Activated T-helper 1 cell treated with anti-CD3 and anti-CD28 coated beads, Interleukin-2, amount 50 U/mL, for 16 hours (primary cell): ENCODE measurements at places on chromosomes 12 and 14.

DNA sequence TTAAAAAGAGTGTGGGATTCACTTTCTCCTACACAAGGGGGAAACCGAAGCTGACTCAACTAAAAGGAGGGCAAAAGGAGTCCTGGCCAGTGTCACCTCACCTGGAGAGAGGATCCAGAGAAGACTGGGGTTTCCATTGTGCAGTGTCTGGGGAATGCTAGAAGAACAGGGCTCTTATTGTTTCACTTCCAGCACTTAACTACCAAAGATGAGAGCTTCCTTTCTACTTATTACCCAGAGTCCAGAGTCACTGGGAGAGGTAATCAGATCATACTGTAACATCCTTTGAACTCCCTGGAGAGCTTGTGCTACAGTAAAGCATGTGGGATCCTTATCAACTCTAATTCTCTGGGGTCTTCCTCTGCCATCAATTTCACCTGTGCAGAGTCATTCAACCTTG, 148.4 kb upstream of the BCL2L14 start:
- no peak for DNase-seq

GRCh38 chr14:83994020-83994419, 1535.9 kb upstream of the FLRT2 start:
- DNase-seq, result no peak

GRCh38 chr12:23380419-23381100, 568.9 kb downstream of the SOX5 start:
- DNase-seq, result no peak

- no peak for DNase-seq
Observed at GRCh38 chr14:92986254-92987147, 63.6 kb downstream of the CHGA start.

DNA sequence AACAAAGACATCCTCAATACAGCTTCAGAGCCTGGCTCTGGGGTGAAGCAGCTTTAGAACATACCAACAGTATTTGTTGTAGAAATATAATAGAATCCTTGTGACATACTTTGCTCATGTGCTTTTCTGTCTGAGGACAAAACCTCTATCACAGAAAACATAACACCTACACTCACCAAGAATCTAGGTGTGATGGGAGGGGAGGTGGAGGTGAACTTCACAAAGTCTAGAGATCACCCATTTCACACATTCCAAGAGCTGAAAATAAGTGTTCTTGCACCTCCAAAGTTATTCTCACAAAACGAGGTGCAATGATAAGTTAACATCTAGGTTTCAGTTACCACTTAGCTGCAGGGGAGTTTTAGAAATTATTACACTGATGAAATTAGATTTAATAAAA, 32.7 kb upstream of the BTG1 start:
- no peak for DNase-seq

GRCh38 chr14:104431929-104432541, 147.5 kb upstream of the C14orf180 start:
- no peak for DNase-seq

GRCh38 chr12:4027412-4027811, 154.2 kb upstream of the PARP11 start:
- peak; percentile 27 for DNase-seq

DNA sequence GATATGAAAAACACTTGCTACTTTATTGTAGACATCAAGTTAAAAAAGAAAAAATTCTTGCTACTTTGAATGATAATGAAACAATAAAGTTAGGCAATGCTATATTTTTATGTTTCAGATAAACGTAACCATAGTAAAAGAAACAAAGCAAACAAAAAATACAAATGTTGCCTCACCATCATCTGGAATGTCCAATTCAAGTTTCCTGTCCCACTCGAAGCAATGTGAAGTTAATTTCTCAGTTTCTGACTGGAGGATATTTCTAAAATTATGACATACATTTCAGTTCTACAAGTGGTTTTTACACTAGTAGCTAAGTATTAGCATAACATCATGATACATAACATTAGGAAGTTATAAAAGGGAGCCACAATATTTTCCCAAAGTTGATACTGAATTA, 20.9 kb downstream of the DLGAP5 start:
- DNase-seq, result no peak

DNA sequence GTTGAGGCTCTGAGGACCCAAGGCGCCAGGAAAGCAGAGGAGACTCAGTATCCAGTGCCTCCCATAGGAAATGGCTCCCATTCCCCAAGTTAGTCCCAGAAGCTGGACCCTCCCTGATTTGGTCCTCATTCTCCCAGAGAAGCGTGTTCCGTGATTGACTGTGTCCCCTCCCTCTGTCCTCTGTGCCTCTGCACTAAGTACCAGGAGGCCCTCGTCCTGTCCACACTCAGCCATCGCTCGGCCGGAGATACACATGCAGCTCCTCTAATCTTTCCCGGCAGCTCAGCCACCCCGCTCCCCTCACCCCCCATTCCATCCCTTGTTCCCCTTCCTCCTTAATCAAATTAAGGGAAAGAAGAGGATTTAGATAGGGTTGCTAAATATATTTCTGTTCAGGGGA, 28.3 kb upstream of the ATP2A2 start:
- no peak for DNase-seq

DNA sequence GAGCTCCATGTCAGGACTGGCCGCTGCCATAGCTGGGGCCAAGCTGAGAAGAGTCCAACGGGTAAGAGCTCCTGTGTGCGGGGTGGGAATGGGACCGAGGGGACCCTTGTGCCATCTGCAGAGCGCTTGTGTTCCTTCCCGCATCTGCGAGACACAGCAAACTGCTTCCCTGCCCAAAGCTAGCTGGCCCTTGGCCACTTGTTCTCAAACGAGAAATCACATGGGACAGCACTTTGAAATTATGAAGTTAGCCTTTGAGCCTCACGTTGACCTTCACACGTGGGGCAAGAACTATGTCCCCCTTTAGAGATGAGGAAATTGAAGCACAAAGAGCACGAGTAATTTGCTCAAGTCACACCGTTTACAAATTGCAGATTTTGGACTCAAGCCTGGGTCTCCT, 30.8 kb downstream of the DEGS2 start:
- no peak for DNase-seq

DNA sequence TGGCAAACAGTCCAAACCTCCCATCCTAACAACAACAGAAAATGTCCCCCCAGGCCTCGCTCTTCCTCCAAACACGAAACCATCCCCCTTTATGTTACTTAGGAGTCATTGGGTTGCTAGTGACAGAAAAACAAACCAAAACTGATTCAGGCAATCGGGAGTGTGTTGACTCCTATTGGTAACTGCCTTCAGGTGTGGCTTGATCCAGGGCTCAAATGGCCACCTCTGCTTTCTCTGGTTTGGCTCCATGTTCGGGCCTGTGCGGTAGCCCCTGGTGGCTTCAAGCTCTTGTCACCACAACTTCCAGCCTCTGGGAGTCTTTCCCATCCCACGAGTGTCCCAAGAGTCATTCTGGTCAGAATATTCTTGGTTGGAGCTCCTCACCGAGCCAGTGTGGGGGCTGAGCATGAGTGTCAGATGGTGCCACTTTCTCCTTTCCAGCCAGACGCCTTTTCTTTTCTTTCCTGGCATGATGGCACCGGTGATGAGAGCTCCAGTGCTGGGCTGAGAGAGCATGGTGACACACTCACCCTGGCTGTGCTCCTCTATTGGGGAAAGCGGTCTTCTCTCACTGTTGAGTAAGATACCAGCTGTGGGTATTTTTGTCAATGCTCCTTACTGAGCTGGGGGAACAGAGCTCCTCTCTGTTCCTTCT, 38.6 kb downstream of the NOC4L start:
- no peak for DNase-seq

DNA sequence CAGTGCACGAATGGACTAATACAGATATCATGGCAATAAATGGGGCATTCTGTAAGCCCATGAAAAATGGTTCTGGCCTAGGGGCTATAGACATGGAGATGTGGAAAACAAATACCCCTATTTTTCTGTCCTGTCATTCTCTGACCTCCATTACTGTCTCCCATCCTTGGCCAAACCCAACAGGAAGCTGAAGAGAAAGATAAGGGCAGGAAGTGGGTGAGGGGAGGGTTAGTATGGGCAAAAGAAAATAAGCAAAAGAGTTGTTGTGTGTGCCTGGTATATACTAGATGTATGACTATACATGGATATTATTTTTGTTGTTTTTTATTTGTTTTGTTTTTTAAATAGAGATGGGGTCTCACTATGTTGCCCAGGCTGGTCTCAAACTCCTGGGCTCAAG, 339.3 kb downstream of the PCNX1 start:
- no peak for DNase-seq

DNA sequence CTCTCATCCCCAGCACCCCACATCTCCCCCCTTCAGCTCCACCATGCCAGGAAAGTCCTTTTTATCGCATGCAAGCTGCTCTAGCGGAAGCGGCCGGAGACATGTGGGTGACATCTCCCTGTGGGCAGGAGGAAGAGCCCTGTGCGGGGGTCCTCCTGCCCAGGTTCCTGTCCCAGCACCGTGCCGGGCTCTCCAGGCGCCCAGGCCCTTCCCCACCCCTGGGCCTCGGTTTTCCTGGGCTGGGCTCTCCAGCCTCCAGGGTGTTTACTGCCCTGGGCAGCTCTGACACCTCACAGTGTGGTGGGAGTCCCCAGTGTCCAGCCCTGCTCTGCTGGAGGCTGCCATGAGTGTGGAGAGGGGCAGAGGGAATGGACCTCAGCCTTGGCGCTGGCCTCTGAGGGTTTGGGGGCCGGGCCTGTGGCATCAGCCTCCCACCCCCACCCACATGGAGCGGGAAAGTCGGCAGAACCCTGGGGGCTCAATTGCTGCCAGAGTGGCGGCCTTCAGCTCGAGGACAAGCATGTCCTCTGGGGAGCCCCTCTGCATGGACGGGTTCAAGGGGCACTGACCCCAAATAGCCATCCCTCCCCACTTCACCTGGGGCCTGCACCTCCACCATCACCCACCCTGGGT, 16.9 kb downstream of the ASPG start:
- no peak for DNase-seq

DNA sequence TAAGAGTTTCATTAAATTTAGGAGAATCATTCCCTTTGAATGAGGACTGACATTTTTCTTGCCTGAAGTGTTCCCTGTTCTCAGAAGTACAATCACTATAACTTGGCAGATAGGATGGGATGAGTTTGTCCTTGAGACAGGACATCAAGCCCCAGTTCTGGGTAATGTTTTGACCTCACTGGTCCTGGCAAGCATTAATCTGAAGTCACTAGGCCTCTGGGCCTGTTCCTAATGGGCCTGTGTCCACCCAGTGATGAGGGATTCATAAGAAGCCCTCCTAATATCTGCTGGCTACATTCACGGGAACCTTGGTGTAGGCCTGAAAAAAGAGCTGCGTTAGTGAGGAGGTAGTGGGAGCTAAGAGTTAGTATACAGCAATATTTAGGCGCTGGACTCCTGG, 37.2 kb downstream of the NINJ2 start:
- DNase-seq, result no peak
